ENCODE measurements at places on chromosomes 7 and 10.
A peak's percentile ranks its signal among the peaks of the same experiment; 100 is the strongest.

GRCh38 chr7:12683678-12684585, 3.5 kb upstream of the ARL4A start:
- peak; percentile 30 for DNase-seq

DNA sequence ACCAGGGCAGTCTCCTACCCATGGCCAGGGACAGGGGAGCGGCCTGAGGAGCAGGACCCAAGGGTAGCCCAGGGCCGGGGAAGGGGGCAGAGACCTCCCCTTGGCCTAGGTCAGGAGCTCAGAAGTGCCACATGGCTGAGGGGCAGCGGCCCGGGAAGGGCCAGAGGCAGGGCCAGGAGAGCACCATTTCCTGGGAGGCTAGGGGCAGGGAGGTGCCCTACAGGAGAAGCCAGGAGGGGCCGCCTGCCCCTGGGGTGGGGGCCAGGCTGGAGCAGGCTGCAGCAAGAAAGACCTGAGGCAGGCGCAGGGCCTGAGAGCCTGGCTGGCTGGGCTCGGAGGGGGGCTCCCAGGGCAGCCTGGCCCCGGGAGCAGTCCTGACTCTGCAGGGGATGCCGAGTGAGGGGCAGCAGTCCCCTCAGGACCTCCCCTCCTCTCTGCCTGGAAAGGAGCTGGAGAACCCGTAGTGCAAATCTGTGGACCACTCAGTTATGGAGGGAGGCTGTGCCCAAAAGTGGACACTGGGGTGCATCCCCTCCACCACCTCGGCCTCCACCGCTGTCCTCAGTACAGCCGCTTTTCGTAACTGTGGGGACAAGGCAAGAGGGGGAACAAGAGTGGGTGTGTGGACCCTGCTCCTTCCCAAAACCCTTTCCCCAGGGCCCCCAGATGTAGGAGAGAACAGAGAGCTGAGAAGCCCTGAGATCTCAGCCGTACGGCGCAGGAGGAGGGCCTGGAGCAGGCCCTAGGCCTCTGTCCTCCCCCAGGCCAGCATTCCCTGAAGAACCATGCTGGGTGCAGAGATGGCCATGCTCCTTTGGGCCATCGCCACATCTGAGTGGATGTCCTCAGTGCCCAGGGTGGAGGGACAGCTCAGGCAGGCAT, 17.1 kb downstream of the IMPDH1 start:
- no peak for DNase-seq

DNA sequence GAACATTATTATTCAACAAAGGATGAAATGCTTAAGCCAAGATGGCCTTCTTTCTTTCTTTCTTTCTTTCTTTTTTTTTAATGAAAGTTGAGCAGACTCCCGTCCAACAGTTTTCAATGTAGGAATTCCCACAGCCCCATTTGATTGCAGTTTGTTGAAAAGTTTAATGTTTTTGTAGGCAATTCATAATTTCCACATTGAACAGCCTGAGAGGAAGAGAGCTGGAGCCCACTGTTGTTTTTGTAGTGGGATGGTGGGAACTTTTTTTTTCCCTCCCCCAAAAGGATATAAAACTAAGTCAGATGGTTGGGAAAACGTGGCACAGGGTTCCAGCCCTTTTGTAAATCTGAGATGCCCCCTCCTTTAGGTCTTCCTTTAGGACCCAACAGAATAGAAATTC, 86.6 kb downstream of the TCF7L2 start:
- DNase-seq = no peak

GRCh38 chr10:10128387-10128786, 889.3 kb upstream of the CELF2 start:
- peak; percentile 18 for DNase-seq

- DNase-seq = no peak
Measured at GRCh38 chr7:18059171-18059570, 31.5 kb upstream of the PRPS1L1 start.

GRCh38 chr10:37379991-37380390, 254.6 kb downstream of the ANKRD30A start:
- peak; percentile 71 for DNase-seq

DNA sequence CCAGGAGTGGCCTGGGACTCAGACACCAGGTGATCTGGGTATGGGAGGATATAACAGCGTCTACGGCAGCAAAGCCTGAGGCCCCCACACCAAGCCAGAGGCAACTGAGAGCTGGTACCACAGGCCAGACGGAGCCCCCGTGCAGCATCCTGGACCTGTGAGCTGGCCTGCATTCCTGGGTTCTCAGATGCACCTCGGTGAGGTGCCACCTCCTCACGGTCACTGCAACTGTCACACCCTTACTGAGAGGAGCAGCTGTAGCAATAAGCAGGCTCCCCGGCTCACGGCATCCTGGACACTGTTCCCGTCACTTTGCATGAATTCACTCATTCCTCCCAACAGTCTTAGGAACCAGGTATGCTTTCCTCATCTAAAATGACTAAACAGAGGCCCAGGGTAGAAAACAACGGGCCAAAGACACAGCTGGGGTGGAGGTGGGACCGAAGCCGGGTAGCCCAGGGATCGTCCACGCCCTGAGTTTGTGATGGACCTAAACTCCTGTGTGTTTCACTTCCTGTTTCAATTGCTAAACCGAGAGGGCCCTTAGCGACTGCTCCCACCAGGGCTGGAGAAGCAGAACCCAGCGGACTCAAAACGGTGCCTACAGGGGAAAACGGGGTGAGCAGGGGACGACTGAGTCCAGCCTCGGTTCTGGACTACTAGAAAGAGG, 98.7 kb downstream of the CTBP2 start:
- DNase-seq = no peak

DNA sequence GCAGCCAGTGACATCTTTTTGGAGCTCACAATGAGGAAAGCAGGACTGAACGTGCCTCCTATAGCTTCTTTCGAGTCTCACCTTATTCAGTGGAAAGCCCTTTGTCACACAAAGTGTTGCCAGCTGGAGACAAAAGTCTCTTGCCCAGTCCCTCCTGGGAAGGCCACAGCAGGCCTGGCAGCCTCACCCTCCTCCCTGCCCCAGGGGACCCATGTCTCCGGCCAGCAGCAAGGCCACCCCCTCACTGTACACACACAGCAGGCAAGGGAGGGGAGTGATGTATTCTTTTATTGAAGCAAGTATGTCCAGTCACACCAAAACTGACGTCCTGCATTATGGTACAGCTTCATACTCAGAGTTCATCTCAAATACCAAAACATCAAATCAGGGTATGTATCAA, 56.0 kb downstream of the CSGALNACT2 start:
- DNase-seq = no peak

DNA sequence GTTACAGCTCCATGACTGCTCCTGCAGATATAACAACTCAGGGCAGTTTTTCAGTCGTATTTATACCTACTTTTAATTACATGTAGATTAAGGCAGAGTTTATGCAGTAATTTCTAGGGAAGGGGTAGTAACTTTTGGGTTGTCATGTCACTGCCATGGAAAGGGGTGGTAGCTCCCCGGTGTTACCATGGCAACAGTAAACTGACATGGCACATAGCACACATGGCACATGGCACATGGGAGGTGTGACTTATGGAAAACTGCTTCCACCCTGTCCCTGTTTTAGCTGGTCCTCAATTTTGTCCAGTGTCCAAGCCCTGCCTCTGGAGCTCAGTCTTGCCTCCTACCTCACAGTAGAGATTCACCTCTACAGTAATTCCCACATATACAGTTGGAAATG, 3.9 kb upstream of the TOMM7 start:
- DNase-seq = no peak
